Chondrocyte (in vitro differentiated cells): ENCODE measurements at places on chromosomes 1 and 21. TPM values are rescaled to one million over a fixed set of nuclear protein-coding genes. Genes with fewer than 3 reads are reported as not detected.

Gene PROX1
- total RNA-seq: 0.28 to 0.36 TPM (median 0.32 TPM) in 3 replicates

Gene S100A8
- not detected in 3 replicates for total RNA-seq

Gene CELA3B
- total RNA-seq: not detected in 3 replicates

Gene ALG14
- total RNA-seq: 3.8 to 10.9 TPM (median 6.1 TPM) in 3 replicates

Gene PPP1R15B
- total RNA-seq: 29.7 to 41.0 TPM (median 40.9 TPM) in 3 replicates

Gene EPRS1
- 134 to 181 TPM (median 178 TPM) in 3 replicates for total RNA-seq

Gene IVL
- not detected in 3 replicates for total RNA-seq

Gene LYPD8
- not detected in 3 replicates for total RNA-seq

Gene PAPPA2
- 0.42 to 1.00 TPM (median 0.73 TPM) in 3 replicates for total RNA-seq

Gene PRAMEF26
- not detected in 3 replicates for total RNA-seq

Gene CLCA4
- total RNA-seq: not detected in 3 replicates

Gene SLC2A5
- 0.27 to 0.73 TPM (median 0.41 TPM) in 3 replicates for total RNA-seq

Gene S100A12
- not detected in 3 replicates for total RNA-seq

Gene S100A14
- not detected in 3 replicates for total RNA-seq

Gene NKAIN1
- total RNA-seq: 2.9 to 3.8 TPM (median 3.5 TPM) in 3 replicates

Gene IGSF21
- total RNA-seq: not detected in 3 replicates

Gene AMY2A
- total RNA-seq: not detected in 3 replicates

Gene BTG2
- total RNA-seq: 33.2 to 41.3 TPM (median 39.9 TPM) in 3 replicates

Gene KLHDC9
- total RNA-seq: 1.1 to 4.4 TPM (median 1.6 TPM) in 3 replicates

Gene SLFNL1
- total RNA-seq: 0.25 to 0.48 TPM in 2 of 3 replicates, not detected in the other

Gene SDF4
- total RNA-seq: 164 to 191 TPM (median 165 TPM) in 3 replicates

Gene SELENBP1
- 5.7 to 11.1 TPM (median 8.9 TPM) in 3 replicates for total RNA-seq

Gene ANGPTL7
- 0.15 TPM in 1 of 3 replicates, not detected in the others for total RNA-seq

Gene PKNOX1
- 12.0 to 12.9 TPM (median 12.0 TPM) in 3 replicates for total RNA-seq

Gene FMN2
- total RNA-seq: 3.5 to 4.1 TPM (median 3.8 TPM) in 3 replicates

Gene FAM72D
- 0.44 to 0.45 TPM in 2 of 3 replicates, not detected in the other for total RNA-seq

Gene PEA15
- total RNA-seq: 166 to 335 TPM (median 325 TPM) in 3 replicates

Gene SOX13
- total RNA-seq: 3.6 to 9.1 TPM (median 7.6 TPM) in 3 replicates

Gene SH2D1B
- total RNA-seq: not detected in 3 replicates

Gene GREM2
- 0.05 to 0.53 TPM (median 0.13 TPM) in 3 replicates for total RNA-seq

Gene DYNLT5
- total RNA-seq: not detected in 3 replicates

Gene RHOU
- 3.8 to 6.0 TPM (median 5.9 TPM) in 3 replicates for total RNA-seq

Gene PRKAA2
- 2.2 to 3.4 TPM (median 3.2 TPM) in 3 replicates for total RNA-seq

Gene CHML
- 12.8 to 14.0 TPM (median 13.3 TPM) in 3 replicates for total RNA-seq

Gene PAQR6
- 4.9 to 6.9 TPM (median 4.9 TPM) in 3 replicates for total RNA-seq

Gene DNASE2B
- not detected in 3 replicates for total RNA-seq

Gene C1orf210
- total RNA-seq: not detected in 3 replicates

Gene SLAMF7
- total RNA-seq: not detected in 3 replicates

Gene CNIH3
- 1.5 to 2.6 TPM (median 2.1 TPM) in 3 replicates for total RNA-seq

Gene TLCD4
- total RNA-seq: 1.6 to 2.6 TPM (median 2.4 TPM) in 3 replicates
